Activated naive CD4-positive, alpha-beta T cell treated with anti-CD3 and anti-CD28 coated beads, Interleukin-2, amount 10 ng/mL, durations not matched to agents 7 days and 5 days (primary cell): ENCODE measurements at places on chromosomes 16 and 17.

DNA sequence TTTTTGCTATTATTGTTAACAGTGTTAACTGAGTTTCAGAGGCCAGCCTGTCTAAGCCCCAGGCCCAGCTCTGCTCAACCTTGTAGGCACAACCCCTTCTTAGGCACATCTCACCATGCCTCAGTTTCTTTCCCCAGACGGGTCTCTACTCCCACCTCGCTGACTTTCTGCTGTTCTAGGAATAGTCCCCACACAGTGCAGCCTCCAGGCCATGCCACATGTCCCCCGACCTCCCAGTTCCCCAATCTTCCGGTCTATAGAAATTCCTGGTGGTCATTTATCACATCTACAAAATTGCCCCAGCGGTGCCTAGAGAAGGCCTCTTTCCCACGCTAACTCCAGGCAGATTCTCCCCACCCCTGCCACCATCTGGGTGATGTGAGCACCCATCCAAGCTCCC lies 34.8 kb downstream of the ADGRG5 start:
- DNase-seq = no peak

DNA sequence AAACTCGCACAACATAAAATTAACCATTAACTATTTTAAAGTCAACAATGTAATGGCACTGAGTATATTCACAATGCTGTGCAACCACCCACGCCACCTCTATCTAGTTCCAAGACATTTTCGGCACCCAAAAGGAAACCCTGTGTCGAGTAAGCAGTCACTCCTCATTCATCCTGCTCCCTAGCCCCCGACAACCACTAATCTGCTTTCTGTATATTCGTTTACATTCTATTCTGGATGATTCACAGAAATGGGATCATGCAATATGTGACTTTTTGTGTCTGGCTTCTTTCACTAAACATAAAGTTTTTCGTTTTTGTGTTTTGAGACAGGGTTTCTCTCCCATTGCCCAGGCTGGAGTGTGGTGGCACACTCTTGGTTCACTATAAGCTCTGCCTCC lies 42.2 kb upstream of the HAPSTR1 start:
- DNase-seq = no peak

DNA sequence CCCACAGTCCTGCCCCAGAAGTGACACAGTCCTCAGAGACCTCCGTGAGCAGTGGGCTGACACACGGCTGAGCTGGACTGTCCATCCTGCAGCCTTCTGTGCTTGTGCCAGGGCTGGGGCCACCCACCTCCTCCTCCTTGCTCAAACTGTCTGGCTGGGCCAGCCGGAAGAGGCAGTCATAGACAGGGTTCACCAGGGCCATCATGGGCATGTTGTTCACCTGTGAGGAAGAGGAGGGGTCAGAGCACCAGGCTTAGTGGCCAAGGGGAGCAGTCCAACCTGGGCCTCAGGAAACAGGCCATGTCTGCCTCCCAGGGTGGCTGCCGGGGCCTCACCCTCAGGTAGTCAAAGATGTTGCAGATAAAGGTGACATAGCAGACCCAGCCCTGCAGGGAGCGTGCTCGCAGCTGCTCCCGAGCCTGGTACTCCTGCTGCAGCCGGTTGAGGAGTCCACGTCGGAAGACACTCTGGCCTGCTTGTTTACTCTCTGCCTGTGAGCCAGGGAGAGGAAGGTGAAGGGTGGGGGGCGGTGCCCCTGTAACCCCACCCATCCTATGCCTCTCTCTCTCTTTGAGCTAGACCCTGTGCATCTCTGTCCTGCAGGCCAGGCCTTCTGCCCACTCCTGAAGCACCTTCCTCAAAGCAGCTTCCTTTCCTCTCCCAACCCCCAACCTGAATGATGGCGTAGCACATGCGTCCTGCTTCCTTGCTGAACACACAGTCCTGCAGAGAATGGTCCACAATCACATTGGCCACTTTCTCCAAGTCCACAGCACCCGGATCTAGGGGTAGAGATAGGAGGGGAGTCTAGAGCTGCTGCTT lies 3.4 kb downstream of the MIF4GD start:
- no peak for DNase-seq

DNA sequence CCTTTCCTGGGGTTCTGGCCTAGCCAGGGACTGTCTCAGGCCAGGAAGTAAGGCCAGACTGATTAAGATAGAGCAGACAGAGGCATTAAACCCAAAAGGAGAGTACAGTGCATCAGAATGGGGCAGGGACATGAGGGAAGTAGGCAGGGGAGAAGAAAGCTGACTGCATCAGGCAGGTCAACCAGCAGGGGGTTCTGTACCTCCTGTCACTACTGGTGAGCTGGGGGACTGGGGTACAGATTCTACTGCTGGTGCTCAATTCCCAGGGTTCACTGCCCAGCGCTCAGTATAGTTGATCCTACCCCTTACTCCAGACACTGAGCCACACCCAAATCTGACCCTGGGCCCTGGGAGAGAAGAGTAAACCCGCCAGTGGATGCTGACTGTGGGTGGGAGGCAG lies 12.9 kb upstream of the MTMR4 start:
- DNase-seq = peak; percentile 35

DNA sequence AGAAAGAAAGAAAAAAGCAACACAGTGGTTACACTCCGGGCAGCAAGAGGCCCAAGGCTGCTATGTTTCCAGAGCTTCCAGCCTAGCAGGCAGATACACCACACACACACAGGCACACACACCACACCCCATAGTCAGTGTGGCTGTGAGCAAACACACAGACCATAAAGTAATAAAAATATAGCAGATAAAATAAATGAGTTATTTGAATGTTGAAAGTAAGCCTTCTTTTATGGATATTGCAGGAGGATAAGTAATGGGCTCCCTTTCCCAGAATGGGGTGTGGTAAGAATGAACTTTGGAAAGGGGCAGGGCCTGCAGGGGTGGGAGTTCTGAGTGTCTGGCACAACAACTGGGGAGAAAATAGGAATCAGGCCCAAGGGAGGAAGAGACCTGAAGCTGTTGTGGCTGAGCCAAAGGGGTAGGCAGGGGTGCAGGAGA lies 4.8 kb upstream of the CDK5RAP3 start:
- DNase-seq = no peak

DNA sequence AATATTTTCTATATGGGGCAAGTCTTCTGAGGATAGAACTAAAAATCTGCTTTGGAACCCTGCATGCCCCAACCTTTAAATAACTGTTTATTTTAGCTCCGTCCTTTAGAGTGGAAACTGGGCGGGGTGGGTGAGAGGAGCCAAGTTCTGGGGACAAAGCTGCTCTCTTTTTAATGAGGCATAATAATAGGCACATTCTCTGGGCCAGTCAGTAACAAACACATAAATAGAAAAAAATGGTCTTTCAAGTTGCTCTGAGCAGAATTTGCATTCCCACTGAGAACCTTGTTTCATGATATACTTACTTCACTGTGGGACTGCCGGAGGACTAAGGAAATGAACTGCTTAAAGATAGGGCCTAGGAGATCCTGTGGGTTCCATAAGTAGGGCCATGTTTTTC lies 51.5 kb downstream of the KNOP1 start:
- no peak for DNase-seq

DNA sequence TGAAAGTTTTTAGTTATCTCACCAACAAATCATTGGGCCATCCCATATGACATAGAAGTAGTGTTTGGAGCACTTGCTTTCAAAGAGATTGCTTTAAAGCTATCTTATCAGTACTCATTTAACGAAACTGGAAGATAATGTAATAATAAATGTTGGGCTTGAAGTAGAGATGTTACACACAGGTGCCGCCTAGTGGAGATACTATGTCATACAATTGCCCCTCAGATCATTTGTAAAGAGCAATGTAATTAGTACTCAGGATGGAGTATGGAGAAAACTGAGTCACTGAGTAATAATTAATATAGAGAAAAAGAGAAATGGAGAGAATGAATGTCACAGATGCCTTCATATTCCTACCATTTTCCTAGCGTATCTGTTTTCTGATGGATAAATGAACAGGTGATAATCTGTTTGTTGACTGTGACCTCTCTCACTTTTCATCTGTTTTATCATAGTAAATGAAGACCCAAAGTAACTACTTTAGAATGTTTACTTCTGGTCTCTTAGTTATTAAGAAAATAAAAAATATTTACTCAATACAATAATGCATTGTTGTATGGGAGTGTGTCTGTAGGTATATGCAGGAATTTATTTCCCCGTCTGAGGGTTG lies 80.4 kb downstream of the EFCAB5 start:
- peak; percentile 56 for DNase-seq

- DNase-seq = no peak
Observed at GRCh38 chr17:58233543-58233942, 4.8 kb upstream of the LPO start.

DNA sequence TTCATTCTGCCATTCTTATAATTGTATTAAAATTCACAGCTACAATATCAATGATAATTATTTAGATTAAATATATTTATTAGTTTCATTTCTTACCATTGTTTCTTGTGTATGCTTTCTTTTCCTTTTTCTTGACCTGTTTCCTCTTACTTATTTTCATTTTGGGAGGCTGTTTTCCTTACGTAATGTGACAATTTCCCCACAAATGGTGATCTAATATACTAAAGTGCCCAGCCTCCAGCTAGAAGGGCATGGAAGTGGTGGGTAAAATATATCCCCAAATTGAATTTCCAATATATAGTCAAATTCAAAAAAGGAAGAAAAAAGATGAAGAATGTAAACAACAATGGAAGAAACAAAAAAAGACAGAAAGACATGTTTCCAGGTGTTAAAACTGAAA lies 1.5 kb upstream of the ABCA6 start:
- no peak for DNase-seq

DNA sequence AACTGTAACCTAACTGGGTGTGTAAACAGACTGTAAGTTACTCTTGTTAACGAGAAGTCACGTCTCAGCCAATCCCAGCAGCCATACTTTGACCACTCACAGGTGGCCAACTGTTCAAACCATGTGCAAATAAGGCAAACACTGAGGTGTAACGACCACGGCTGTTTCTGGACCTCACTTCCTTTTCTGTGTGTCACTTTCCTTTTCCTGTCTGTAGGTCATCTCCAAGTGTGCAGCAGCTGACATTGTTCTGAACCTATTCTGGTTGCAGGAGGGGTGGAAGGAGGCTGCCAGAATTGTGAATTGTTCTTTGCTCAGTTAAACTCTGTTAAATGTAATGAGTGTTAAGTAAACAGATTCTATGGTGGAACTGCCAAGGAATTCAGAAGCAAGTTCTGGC lies 627.4 kb downstream of the KCNJ2 start:
- no peak for DNase-seq

DNA sequence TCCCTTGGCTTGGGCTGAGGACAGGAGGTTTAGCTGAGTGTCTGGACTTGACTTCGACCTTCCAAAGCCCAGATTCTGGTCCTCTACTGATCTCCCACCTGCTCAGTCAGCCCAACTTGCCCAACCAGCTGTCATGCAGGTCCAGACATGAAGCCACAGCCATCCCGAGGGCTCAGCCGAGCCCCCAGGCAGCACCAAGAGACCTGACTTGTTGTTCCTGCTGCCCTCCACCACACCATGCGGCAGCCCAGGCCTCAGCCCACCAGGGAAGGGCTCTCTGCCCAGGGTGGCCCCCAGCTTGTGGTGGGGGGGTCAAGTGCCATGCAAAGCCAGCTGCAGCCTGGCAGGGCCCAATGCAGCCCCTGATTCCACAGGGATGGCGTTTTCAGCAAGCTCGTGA lies 17.2 kb upstream of the CACNG4 start:
- DNase-seq = no peak

DNA sequence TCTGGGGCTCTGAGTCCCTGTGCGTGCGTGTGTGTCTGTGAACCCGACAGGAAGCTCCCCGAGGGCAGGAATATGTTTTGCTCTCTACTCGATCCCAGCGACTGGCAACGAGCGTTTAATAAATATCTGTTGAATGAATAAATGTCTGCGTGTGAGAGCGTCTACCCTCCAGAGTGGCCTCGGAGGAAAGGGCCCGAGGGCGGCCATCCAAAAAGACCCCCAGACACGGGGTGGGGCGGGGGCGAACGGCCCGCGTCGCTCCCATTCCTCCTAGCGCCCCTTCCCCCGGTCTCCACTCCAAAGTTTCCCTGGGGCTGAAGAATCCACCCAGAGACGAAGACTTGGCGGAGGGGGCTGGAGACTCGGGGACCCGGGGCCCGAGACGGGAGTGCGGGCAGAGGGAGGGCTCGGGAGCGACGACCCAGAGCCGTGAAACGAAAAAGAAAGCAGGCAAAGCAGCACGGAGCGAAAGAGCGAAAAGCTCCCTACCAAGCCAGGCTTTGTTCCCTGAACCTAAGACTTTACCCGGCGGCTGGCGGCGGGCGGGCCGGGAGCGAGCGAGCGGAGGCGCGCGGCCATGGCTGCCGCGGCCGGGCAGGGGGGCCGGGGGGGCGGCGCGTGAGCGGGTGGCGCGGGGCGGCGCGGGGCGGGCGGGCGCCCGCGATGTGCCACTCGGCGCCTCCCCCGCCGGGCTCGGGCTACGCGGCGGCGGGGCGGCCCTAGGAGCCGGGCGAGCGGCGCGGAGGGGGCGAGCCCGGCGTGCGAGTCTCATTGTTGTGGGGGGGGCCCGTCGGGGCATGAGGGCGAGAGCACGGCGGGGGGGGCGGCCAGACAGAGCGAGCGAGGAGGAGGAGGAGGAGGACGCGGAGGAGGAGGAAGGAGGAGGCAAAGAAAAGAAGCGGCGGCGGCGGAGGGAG lies at the start of gene MLLT6:
Gene MLLT6 (plus strand): TSS at position 668 of the 917 bp plus-strand sequence. CDS start 360 bp downstream, outside the sequence.
- DNase-seq = peak; percentile 84

- DNase-seq = no peak
Observed at GRCh38 chr16:90015586-90016338, 3.5 kb downstream of the DBNDD1 start.

- DNase-seq = no peak
Observed at GRCh38 chr17:65531256-65532100, 30.0 kb downstream of the AXIN2 start.

- no peak for DNase-seq
Observed at GRCh38 chr16:84466692-84467091, 37.8 kb downstream of the MEAK7 start.

- no peak for DNase-seq
Observed at GRCh38 chr16:86963600-86964575, 353.3 kb downstream of the C16orf95 start.

GRCh38 chr17:18858567-18859245 lies 775 bp downstream of the PRPSAP2 start:
- DNase-seq = no peak

- DNase-seq = peak; percentile 30
Observed at GRCh38 chr17:48194097-48194550, 86.6 kb downstream of the SNX11 start.

DNA sequence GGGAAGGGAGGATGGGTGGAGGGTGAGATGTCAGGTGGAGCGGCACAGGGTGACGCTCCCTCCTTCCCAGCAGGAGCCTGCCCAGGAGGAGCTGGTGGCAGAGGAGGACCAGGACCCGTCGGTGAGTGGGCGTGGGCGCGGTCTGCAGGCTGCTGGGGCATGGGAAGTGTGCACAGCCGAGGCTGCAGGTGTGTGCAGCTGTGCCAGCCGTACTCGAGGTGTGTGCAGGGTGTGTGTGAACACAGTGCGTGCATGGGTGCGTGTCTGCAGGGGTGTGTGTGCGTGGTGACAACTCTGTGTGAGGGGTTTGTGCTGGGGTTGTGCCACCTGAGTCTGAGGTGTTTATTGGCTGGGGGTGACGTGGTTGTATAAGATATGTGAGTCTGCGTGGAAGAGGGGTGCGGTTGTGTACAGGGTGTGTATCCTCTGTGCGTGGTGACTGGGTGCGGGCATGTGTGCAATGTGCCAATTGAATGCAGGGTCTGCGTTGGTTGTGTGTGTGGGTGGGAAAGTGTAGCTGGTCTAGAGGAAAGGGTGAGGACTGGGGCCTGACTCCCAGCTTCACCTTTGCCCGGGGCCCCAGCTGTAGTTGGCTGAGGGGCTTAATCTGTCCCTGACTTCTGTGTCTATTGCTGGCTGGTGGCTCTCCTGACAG lies 670 bp downstream of the TNFSF12 start:
- peak; percentile 68 for DNase-seq
